ENCODE measurements at places on chromosomes 1 and 21.

GRCh38 chr1:186512698-186513457, 52.0 kb upstream of the PDC start:
- DNase-seq = no peak

DNA sequence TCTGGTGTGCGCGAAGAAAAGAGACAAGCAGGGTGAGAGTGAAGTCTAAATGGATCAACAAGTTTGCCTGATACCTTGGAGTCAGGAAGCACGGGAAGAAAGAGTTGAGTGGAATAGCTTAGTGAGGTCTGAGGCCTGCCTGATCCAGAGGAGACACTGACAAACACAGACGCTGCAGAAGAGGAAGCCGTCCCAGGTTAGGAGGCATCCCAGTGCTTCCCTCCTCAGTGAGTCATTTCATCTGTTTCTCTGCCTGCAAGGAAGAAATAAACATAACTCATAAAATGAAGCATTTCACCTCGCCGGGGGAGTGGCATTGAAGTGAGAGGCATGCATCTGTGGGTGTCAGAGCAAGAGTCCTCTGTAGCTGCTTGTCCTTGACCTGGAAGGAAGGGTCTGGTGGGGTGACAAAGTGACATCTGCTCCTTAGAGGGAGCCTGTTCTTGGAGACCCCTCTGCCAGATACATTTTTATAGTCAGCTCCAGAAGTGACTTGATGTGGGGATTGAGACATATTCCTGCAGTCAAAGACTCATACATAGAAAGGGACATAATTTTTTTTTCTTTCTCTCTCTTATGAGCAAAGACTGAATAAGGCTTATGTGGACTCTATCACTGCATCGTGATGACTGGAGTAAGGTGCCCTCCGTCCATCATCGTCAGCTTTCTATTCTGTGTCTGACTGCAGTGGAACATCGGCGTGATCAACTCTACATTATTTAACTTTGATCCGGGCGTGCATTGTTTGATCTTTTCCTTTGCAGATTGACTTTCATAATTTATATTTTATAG, 256.7 kb downstream of the KIF26B start:
- no peak for DNase-seq

GRCh38 chr1:92834617-92835016, 2.8 kb downstream of the RPL5 start:
- DNase-seq = no peak

- DNase-seq = no peak
Measured at GRCh38 chr1:73096841-73097240, 814.5 kb upstream of the NEGR1 start.

DNA sequence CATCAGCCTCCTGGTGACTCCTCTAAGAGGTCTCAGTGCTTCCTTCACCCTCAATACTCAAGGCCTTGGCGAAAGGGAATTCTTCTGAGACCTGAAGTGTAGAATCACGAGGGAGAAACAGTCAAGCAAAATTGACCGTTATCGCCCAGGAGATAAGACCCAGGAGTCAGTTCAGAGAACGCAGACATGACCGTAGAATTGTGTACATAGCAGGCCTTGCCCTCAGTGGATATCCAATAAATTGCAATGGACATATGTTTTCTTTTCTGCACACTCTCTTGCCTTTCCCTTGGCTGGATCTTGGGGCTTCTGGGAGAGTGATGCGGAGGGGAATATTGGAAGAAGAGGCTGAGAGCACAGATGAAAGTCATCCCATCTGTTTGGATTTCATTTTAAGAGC, 15.7 kb upstream of the ETS2 start:
- DNase-seq = no peak

- peak; percentile 45 for DNase-seq
Measured at GRCh38 chr1:108692724-108693655, 880 bp downstream of the PRPF38B start.
